ENCODE measurements at places on chromosomes 12 and 14.

DNA sequence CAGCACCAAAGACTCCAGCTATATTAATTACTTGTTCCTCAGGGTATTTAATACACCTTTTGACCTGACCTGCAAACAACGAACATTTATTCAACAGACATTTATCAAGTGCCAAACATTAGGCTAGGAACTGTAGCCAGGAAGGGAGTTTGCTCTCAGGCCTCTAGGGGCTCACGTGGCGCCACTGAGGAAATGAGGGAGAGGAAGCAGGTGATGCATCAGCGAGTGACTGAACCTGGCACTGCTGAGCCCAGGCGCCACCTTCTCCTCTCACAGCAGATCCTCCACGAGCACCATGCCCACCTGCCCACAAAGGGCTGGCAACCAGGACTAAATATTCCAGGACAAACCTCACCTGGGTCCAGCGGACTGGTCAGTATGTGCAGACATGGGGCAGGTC, 50.2 kb downstream of the SETD3 start:
- no peak for DNase-seq

- no peak for DNase-seq
Observed at GRCh38 chr14:105878554-105878953, 352.2 kb downstream of the TMEM121 start.

- no peak for DNase-seq
Observed at GRCh38 chr14:23569443-23570151, 2.0 kb upstream of the AP1G2 start.

- DNase-seq = no peak
Observed at GRCh38 chr12:63457428-63457827, 210.9 kb downstream of the DPY19L2 start.

DNA sequence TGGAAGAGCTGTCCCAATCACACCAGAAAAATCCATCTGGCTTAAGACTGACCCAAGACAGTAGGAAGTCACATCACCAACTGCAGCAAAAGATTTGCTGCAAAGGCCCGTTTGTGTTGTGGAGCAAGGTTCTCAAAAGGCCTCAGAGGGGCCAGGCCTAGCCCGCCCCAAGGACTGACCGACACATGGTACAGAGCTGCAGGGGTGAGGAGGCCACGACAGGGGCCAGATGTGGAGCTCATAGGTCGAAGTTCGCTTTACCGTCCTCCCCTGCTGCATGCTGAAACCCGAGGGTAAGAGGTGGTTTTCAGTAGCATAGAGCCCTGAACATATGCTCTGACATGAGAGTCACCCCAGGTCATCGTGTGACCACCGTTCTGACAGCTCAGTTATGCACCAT, 35.5 kb downstream of the PLBD1 start:
- no peak for DNase-seq

GRCh38 chr14:77100961-77101360, 2.9 kb downstream of the CIPC start:
- no peak for DNase-seq

DNA sequence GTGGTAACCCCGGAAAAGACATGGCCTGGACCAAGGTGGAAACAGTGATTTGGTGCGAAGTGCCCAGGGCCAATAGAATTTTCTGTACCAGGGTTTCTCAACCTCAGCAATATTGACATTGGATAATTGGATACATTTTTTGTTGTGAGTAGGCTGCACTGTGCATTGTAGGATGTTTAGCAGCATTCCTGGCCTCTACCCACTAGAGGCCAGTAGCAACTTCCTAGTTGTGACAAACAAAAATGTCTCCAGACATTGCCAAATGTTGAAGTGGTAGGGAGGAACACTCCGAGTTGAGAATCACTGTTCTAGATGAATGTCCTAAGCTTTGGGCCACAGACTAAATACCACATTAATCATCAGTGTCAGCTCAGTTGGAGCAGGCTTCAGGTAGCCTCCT, 6.2 kb upstream of the CGRRF1 start:
- no peak for DNase-seq

DNA sequence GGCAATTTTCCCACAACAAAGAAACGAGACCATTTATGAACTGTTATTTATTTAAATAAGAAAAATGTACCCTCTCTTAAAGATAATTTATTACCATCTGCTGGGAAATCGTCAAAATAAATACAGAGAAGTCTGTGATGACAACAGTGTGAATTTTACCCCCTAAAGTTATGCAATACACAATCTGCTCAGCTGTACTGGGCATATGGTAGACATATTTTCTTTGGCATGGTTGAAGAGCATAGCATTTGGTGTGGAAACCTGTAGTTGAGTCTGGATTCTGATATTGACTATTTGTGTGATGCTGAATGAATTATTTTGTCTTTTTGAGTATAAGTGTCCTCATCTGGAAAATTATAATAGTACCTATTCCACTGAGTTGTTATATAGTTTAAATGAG, 60.0 kb downstream of the CFAP54 start:
- DNase-seq = no peak
